ENCODE measurements at places on chromosomes 16 and 17.

GRCh38 chr17:75876938-75877751 lies 1.2 kb downstream of the TRIM47 start:
- DNase-seq, result peak; percentile 84

- no peak for DNase-seq
These were observed 7.1 kb downstream of the MIEN1 start for GRCh38 chr17:39722965-39723848.

DNA sequence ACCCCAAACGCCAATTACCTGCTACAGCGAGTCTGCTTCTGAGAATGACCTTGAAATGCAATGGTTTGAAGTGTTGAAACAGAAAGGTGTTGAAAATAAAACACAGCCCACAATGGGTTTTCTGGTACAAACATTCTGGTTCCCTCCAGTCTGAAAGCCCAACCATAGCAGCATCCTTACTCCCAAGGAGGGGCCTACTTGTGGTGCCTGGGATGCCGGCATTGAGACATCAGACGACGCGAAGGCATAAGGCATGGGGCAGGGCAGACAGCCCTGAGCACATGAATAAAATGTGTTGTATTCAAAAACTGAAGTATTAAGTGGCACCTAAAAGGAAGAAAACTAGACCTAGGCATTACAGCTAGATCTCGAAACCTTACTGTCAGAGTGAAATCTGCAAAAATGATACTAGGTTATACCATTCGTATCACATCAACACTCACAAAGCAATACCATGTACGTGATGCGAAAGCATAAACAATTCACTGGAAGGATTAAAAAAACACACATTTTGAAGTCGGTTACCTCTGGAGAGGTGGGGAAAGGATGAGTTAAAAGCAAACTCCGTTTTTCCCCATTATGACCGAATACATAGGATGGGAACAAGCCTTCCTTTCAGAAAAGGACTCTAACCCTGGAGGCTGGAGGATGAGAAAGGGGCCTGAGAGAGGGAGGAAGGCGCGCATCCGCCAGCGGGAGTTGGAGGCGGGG lies 702 bp downstream of the NUDT21 start:
- no peak for DNase-seq

DNA sequence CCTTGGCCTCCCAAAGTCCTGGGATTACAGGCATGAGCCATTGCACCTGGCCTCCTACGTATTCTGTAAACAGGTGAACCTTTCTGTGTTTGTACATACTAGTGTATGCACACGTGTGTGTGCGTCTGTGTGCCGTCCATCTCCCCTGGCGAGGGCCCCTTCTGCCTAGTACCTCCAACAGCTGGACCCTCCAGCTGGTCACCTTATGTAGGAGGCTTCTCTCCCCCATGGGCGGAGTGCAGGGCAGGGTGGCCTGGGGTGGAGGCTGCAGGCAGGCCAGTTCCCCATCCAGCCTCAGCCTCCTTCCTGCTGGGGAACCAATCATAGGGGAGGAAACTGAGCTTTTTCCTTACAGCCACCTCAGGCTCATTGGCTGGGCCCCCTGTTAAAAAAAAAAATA lies 24.4 kb upstream of the DOC2B start:
- DNase-seq, result no peak

- no peak for DNase-seq
These were observed 16.9 kb upstream of the SP2 start for GRCh38 chr17:47879028-47879585.

- DNase-seq, result no peak
These were observed 96.1 kb downstream of the ZNF778 start for GRCh38 chr16:89313583-89313982.

DNA sequence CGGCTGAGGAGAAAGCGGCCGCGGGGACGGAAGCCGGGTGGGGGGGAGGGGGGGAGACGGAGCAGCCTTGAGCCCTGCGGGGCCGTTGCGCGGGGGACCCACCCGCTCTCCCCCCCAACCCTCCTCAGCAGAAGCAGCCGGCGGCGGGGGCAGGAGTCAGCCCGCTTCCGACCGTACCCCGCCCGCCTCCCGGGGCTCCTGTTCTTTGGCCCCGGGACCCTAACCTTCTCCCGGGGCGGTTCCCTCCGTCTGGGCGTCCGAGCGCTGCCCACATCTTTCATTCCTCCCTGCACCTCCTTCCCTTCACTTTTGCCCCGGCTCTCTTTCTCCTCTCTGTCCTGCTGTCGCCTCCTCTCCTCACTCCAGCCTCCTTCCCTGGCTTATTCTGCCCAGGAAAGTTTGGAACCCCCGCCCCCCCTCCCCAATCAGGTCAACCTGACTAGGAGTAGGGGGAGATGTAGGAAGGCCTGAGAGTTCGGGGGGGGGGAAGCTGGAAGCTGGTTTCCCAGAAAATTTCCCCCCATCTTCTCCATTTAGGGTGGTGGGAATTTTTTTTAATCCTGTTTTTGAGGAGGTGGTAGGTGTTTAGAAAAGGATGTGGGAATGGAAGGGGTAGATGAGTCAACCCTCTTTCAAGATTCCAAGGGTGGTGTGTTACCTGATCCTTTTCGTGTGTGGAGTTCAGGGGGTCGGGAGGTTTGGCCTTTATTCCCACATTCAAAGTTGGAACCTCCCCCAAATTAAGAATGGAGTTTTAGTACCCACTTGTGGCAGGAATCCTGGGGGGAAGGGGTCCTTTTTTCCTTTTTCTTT lies 427 bp upstream of the NLK start:
- no peak for DNase-seq

DNA sequence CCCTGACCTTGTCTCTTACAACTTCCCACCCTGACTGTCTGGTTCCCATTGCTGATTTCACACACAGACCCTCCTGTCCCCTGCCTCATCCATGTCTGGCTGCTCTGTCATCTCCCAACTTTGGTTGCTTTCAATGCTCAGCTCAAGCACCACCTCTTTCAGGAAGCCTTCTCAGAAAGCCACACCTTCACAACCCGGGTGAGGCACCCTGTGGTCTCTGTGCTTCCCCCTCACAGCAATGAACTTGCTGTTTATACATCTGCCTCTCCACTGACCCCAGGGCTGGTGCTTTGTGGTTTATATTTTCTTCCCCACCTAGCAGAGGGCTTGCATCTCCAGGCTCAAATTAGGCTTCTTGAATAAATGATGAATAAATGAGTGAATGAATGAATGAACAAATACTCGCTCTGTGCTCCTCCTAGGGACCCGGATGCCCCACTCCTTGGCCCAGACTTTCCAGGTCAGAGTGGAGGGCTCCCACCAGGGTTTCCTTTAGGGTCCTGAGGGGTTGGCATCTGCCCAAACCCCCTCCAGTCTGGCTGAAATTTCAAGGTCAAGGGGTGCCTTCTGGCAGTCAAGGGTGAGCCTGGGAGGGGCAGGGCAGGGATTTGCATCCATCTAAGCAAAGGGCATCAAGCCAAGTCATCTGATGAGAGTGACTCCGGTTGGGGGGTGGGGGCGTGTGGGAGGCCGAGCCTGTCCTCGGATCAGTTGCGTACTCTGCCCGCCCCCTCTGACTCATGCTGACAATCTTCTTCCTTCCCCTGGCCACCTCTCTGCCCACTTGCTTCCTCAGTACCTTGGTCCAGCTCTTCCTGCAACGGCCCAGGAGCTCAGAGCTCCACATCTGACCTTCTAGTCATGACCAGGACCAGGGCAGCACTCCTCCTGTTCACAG lies at the start of gene ITGAX:
Gene ITGAX (plus strand): TSS at position 783 of the 898 bp plus-strand sequence. CDS start 79 bp downstream, at position 862.
- DNase-seq, result no peak

DNA sequence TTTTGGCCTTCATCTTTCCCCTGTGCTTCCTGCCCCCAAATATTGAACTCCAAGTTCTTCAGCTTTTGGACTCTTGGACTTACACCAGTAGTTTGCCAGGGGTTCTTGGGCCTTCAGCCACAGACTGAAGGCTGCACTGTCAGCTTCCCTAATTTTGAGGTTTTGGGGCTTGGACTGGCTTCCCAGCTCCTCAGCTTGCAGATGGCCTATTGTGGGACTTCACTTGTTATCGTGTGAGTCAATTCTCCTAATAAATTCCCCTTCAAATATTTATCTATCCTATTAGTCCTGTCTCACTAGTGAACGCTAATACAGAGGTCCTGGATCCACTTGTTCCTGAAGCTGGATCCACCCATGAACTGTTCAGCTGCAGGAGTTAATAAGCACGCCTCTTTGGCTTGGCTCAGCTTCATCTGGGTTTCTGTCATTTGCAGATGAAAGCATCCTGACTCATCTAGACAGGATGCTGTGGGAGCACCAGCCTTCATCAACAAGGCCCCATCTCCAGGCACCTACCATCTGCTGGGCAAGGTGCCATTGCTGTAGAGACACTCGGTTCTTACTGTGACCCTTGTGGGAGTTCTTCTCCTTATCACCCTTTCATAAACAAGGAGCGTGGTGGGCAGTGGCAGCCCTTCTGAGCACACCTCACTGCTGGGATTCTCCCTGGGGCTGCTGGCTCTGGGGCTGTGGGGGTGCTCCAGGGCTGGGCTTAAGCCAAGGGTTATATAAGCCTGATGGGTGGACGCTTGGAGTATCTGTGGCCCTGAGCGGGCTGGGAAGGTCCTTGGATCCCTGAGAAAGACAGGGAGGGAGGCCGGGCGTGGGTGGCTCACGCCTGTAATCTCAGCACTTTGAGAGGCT lies 23.1 kb downstream of the LAT start:
- peak; percentile 73 for DNase-seq

- DNase-seq, result no peak
These were observed 2.9 kb downstream of the STARD3 start for GRCh38 chr17:39639566-39640458.

Measured in GM04504 (cell line).